ENCODE measurements at places on chromosomes 11 and 22.

GRCh38 chr11:117091753-117092477, 6.3 kb downstream of the SIK3 start:
- no peak for DNase-seq

DNA sequence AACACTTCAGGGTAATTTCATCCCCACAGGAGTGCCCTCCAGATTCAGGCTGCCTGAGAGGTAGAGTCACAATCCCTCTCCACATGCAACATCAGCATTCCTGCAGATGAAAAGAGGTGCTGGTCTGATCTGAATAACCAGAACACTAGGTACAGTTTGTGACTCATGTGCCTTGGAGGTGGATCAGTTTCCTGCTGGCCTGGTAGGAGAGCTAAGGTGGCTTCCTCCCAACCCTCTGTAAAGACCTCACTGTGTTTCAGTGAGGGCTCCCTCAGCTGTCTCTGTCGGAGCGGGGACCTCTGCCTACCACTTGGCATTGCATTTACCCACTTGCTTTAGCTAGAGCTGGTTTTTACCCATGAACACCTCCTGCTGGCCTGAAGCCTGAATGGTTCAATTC, 7.6 kb downstream of the OR9G1 start:
- peak; percentile 67 for DNase-seq

GRCh38 chr11:44885919-44886789, 64.5 kb downstream of the TP53I11 start:
- DNase-seq = no peak

- peak; percentile 50 for DNase-seq
Observed at GRCh38 chr11:75583718-75584658, 21.9 kb downstream of the SERPINH1 start.

GRCh38 chr11:16945671-16946469, 68.3 kb downstream of the PLEKHA7 start:
- DNase-seq = peak; percentile 82

- no peak for DNase-seq
Observed at GRCh38 chr11:105054723-105055493, 9.8 kb upstream of the CARD16 start.

Data from kidney tubule cell (primary cell).